ENCODE measurements at places on chromosomes 5 and 9.

DNA sequence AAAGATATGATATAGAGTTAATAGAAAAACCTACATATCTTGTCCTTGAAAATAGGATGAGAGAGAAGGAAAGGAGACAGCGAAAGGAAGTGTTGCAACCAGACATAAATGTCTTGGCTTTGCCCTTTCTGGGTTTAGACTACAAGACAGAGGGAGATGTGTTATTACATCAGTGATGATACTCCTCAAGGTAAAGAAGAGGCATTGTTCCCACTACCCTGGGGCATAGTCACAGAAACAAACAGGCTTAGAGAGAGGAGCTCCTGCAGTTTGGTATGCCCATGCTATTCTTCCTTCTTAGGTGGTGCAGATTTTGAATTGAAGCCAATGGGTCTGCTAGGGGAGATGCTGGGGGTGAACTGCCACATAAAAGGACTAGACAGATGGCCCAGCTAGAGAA is 166.8 kb upstream of the RFX3 start:
- no peak for DNase-seq

GRCh38 chr9:121261107-121261460 is 6.9 kb upstream of the GSN start:
- DNase-seq, result peak; percentile 90

- peak; percentile 43 for DNase-seq
These were observed 84.9 kb upstream of the BASP1 start for GRCh38 chr5:17132444-17133083.

GRCh38 chr9:10633785-10634184 is 21.0 kb upstream of the PTPRD start:
- peak; percentile 23 for DNase-seq

GRCh38 chr9:91053824-91054223 is 252.2 kb downstream of the SYK start:
- DNase-seq, result no peak

- no peak for DNase-seq
These were observed 334.0 kb upstream of the NUDT12 start for GRCh38 chr5:103896593-103896992.

DNA sequence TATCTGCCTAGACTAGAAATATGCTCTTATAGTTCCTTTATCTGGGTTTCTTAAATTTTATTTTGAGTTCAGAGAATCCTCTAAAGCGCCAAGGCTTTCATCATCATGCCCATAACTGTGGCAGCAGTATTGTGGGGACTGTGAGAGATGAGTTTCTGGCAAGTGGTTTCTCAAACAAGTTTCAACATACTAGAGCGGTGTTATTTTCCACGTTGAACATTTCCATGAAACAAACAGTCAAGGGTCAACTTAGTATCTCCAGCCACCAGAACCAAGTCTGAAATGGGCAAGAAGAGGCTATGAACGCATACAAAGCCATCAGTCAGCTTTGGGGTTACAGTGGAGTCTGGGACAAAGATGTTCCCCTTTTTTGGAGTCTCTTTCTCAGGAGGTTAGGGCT is 40.3 kb downstream of the SERINC5 start:
- no peak for DNase-seq

- no peak for DNase-seq
These were observed 170.4 kb downstream of the EFNA5 start for GRCh38 chr5:107500347-107500746.

DNA sequence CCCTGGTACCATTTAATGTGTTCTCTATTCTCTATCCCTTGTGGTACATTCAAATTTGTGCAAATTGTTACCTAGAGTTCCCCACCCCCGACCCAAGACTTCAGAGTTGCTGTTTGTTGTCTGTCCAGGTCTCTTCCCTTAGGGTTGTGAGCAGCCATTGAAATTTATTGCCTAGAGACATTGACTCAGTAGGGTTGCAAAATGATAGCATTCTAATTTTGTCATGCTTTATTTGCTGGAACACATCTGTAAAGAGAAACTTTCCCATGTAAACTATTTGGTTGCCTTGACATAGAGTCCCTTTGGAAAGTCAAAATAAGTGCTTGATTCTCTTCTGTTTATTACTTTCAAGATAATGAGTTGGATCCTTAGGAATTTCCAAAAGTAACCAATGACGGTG is 91.7 kb upstream of the KLF9 start:
- no peak for DNase-seq

- DNase-seq, result no peak
These were observed 46.0 kb downstream of the C7 start for GRCh38 chr5:40955313-40955712.

- no peak for DNase-seq
These were observed 4.9 kb downstream of the RXFP3 start for GRCh38 chr5:33941090-33941489.

GRCh38 chr9:68964102-68964541 is 49.8 kb downstream of the PRKACG start:
- no peak for DNase-seq

DNA sequence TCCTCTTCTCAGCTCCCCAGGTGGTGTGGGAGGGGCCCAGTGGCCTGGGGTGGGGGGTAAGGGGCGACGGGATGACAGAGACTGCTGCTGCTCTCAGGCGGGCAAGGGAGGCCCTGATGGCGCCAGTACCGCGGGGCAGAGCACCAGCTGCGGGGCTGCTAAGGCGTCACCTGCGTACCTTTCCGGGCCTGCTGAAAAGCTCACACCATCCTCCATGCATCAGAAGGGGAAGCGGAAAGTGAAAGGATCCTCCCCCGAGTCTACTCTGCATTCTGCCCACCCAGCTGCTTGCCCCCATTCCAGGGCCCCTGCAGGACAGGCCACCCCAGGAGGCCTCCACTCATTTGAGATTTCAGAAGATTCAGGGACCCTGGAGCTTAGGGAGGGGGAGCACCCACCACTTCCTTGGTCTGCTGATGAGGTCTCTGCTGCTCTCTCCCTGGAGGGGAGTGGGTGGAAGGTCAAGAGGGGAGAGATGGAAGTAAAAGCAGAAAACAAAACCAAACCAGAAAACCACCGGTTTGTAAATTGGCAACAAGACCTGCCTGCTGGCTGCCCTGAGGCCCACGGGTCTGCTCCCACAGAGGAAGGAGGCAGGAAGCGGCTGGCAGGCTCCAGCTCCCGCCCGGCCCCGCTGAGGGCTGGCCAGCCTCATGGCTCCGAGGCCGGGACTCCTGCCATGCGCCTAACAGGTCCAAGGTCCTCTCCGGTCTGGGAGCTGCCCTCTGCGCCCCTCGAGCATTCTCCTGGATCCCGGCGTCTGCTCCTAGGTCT is 33.6 kb downstream of the PRRT1B start:
- no peak for DNase-seq

DNA sequence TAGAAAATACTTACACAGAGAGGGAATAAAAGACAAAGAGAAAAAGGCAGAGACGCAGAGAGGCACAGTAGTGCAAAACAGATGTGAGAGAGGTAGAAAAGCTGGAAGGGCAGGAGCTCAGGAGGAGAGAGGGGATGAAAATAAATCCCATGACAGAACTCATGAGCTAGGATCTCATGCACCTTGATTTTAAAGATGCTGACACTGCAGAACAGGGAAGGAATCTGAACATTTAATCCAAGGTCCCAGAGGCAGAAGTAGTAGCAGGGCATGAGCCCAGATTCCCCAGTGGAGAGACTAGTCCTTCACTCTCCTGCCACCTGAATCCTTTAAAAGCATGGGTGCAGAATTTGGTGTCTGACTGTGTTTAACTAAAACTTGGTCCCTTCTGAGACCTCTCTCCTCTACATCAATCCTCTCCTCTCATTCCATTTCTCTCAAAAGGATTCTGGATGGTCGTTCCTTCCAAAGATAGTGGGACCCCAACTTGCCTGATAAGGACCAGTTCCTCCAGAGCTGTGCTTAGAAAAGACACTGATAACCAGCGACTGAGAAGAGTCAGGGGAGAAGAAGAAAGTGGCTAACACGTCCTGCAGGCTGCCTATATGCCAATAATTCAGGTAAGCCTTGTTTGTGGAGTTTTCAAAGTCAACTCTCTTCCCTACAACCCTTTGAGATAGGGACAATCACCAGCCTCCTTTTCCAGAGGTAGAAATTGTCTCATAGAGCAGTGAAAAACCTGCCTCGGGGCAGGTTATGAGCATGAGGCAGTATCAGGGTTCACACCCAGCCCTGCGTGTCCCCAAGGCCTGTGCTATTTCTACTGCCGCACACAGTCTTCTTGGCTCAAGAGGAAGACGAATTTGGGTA is 203.2 kb upstream of the TRIM32 start:
- DNase-seq, result no peak

DNA sequence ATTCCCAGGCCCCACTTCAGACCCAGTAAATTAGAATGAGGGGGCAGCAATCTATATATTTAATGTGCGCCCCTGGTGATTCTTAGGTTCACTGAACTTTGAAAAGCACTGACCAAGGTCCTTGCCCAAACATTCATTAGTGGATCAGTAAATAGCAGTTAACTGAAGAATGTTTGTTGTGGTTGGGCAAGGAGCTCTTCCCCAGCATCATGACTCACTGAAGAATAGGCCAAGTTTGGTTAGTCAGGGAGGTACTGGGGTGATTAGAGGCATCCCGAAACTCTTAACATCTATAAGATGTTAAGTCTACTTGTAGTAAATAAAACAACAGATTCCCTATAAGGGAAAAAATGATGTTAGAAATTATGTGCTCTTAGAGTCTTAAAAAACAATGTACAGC is 833 bp upstream of the MROH2B start:
- DNase-seq, result no peak

DNA sequence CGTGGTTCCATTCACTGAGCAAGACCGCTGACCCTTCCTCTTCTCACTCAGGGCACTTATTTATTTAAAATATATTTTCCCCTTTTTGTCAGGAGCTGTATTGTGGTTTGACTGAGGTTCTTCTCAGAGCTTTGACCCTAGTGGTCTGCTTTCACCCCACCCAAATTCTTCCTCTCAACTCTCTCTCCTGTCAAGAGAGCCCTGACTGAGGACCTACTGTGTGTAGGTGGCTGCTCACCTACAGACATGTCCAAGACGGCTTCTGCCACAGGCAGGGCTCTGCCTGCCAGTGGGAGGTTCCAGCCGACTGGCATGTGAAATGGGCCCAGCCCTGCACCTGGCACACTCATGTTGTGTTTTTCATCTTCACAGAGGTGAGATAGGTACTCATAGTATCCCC is 5.2 kb downstream of the DCANP1 start:
- no peak for DNase-seq

DNA sequence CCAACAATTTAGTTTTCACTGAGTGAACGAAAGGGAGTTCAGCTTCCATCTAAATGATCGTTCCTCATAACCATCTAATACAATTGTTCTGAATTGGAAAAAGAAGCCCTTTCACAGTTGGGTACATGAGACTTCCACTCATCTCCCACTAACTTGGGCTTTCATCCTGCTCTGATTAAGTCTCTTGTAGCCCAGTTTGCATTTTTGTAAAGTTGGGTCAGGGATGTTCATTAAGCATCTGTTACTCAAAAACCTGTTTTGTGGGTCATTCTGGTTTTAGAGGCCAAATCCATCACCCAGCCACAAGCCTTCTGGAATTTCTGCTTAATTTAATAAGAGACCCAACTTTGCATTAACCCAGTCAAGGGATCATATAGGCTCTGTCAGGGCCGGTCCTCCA is 385.3 kb downstream of the BNC2 start:
- no peak for DNase-seq

- DNase-seq, result peak; percentile 49
These were observed 1.4 kb downstream of the MLLT3 start for GRCh38 chr9:20620650-20621470.

- no peak for DNase-seq
These were observed 57.8 kb downstream of the CWC27 start for GRCh38 chr5:64826541-64826940.

DNA sequence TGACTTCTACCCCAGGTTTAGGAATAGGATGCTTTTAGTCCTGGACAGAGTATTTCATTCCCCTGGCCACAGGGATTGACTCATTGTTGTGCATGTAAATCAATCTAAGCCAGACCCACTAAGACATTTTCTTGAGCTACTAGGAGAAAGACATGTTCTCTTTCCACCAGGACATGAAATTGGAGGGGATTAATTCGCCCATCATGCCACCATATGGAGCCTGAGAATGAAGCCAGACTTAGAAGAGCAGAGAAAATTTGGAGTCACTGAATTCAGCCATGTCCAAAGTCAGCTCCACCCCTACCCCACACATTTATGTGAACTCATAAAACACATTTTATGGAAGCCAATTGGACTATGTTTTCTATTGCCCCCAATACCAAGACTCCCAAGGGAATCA is 322.5 kb downstream of the NFIB start:
- DNase-seq, result no peak

DNA sequence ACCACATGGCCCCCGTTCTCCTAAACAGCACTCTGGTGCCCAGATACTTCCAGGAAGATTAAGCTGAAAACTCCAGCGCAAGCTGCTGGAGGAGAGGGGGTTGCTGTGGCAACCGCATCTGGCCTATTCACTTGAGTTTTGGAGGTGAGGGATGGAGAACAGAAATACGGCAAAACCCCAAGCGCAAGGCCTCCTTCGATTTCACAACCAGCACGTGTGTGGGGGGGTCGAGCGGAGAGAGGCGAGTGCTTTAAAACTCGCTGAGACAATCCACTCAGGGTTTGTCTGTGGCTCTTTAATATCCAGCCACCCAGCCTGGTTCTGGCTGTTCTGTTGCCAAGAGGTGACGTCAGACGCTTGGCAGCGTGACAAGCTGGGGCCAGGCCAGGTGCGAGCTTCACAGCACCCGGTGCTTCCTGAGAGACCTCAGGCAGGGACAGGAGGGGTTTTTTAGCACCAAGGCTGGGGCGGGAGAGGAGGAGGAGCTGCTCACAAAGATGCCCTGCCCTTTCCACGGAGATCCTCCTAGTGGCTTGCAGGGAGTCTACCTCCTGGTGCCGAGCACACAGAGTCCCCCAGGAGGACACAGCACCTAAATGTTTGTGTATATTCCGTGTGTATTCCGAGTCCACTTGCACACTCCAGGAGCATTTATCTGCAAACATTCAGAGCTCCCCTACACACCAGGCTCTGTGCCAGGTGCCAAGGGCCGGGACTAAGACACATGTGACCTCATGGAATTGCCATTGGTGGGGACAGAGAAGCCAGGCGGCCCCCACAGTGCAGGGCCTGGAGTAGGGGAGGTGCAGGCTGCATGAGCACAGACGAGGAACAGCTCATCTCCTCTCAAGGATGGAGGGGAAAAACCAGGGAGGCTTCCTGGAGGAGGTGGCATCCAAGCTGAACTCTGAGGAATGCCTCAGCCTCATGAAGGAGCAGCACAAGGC is 194.6 kb downstream of the OLFM1 start:
- DNase-seq, result no peak

DNA sequence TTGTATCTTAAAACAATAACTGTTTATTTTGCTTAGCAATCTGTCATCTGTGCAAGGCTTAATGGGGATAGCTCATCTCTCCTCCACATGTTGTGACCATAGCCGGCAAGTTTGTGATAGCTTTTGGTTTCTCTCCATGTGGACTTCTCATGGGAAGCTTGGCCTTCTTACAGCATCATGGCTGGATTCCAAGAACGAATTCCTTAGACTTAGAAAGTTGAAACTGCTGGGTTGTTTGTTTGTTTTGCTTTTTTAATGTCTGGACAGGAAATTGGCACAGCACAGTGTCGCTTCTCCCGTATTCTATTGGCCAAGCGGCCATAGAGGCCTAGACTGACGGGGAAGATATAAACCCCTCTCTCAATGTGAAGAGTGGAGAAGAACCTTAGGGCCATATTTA is 61.0 kb upstream of the PRDM9 start:
- no peak for DNase-seq
